ENCODE measurements at places on chromosomes 2 and 18.

DNA sequence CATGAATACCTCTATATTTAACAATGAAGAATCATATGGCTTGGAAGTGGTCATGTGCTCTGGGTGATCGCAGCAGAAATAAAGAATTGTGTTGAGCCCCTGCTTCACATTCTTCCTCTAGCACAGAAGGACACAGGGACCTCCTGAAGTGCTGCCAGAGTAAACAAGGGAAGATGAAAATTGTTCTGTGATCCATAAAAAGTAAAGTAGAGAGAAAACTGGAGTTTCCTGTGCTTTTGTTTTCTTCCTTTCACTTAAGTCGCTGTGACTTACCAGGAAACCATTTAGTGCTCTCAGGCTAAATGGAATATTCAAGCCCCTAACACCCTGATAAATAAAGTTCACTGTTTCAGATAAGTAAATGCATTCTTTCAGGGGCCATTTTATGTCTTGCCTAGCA lies 1173.6 kb upstream of the CHAC2 start:
- no peak for DNase-seq

GRCh38 chr18:67359873-67360838 lies 156.4 kb downstream of the DSEL start:
- DNase-seq = no peak

DNA sequence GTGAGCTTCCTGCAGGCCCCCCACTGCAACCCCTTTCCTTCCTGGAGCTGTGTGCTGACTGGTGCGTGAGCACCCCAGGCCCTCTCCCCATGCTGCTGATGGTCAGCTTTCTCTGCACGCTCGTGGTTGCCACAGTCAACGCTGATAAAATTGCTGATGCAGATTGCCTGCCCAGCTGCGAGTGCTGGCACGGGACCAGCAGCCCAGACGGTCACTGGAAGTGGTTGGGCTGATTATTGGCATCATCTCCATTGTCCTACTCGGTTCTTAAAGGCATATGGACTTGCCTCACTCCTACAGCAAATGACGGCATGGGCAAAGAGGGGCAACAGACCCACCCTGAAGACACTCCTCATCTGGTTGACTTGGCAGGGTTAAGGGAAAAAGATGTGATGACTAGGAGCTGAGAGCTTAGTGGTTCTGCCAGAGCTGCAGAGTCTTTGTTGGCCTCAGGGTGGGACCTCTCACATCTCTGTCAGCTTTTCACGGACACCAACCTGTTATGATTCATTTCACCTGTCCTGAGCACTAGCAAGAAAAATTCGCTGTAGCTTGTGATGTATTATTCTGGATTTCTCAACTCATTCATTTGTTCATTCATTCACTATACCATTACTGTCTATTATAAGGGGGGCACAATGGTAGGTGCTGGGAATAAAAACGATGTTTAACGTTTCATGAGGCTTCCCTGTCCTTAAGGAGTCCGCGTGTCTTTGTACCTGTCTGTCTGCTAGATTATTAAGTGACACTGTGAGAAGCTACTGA lies 38.4 kb downstream of the PAX8 start:
- DNase-seq = no peak

DNA sequence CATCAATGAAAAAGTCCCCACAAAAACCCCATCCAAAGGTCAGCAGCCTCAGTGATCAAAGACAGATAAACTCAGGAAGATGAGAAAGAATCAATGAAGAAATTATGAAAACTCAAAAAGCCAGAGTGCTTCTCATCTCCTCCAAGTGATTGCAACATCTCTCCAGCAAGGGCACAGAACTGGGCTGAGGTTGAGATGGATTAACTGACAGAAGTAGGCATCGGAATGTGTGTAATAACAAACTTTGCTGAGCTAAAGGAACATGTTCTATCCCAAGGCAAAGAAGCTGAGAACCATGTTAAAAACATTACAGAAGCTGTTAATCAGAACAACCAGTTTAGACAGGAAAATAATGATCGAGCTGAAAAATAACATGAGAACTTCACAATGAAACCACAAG lies 442.8 kb upstream of the SYT4 start:
- DNase-seq = no peak

DNA sequence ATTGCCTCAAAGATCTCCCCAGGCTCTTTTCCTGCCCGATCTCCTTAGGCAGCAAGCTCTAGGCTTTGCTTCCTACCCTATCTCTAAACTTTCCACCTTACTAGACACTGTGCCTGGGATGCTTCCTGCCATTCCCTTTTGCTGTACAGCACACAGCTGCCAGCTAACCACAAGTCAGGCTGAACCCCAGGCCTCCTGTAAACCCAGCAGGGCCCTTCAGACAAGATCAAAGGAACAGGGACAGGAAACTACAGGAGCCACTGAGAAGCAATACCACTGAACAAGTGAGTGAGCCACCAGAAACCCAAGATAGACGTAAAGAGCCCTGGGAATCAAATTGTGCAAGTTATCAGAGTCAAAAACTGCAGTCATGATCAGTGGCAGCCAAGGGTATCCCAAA lies 180.7 kb downstream of the SUCLG1 start:
- DNase-seq = no peak

DNA sequence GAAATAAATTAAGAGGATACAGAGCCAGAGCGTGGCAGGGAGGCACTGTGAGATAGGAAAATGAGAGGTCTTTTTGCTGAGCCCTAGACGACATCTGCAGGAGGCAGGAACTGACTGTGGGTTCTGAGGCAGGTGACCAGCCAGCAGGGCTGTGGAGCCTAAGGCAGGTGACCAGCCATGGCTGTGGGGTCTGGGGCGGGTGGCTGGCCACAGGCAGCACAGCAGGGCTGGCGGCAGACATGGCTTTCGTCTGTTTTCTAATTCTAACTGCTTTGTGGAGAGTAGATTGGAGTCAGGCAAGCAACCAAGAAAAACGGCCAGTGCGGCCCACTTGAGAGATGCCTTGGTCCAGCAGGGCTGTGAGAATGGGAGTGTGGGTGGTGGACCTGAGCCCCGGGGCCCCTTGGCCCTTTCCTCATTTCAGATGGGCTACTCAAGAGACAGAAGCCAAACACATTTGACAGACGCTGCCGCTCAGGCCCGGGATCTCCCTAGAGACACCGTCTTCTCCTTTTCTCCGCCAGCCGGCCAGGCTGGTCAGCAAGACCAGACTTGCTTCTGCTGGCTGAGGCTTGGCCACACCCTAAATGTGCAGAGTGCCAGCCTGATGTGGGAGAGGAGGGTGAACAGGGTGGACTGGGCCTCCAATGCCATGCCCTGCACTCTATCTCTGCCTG lies 19.7 kb upstream of the GNAL start:
- no peak for DNase-seq

GRCh38 chr2:166411473-166412230 lies 35.9 kb upstream of the SCN9A start:
- DNase-seq = no peak

- DNase-seq = no peak
Observed at GRCh38 chr2:47964277-47964676, 58.0 kb upstream of the FBXO11 start.

- no peak for DNase-seq
Observed at GRCh38 chr2:204625135-204625534, 79.9 kb downstream of the PARD3B start.

DNA sequence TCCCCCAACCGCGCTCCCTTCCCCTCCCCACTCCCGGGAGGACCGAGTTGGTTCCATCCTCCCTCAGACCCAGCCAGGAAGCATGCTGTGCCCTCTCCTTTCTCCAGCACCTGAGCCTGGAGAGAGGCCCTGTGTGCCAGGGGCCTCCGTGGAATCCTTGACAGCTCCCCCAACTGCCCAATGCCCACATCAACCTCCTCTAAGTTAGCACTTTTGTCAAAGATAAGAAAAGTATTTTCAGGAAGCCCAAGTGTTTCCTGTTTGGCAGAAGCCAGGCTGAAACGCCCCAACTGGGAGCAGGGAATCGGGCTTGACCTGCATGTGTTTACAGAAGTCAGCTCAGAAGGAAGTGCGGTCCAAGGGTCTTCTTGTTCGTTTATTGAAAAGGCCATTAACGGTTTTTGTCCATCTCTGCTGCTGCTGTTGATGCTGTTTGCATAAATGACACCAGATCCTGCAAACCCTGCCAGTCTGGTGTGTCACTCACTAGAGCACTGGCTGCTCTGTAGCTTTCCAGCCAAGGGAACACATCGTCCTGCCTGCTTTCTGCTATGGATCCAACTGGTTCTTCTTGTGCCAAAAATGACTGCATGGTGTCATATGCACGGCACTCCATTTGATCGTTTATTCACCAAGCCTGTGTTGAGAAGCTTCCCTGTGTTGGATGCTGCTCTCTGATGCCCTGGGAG lies 35.4 kb upstream of the COL6A3 start:
- DNase-seq = no peak

DNA sequence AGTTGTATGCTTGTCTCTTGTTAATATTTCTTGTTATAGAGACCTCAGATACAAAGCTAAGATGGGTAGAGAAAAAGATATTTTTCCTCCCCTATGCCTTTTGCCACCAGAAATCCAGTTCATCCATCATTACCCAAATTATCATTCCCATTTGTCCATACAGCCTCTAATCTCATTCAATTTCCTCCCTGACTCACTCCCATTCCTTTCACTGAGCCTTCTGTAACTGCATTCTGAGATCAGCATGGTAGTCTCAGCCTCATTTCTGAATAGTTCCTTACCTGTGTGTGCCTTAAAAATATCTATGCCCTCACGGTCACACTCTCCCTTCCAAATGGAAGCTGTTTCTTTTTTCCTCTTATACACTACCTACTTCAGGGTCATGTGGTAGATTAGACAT lies 15.7 kb upstream of the PIK3C3 start:
- DNase-seq = no peak

- DNase-seq = no peak
Observed at GRCh38 chr2:240933048-240933965, 27.2 kb downstream of the CROCC2 start.

DNA sequence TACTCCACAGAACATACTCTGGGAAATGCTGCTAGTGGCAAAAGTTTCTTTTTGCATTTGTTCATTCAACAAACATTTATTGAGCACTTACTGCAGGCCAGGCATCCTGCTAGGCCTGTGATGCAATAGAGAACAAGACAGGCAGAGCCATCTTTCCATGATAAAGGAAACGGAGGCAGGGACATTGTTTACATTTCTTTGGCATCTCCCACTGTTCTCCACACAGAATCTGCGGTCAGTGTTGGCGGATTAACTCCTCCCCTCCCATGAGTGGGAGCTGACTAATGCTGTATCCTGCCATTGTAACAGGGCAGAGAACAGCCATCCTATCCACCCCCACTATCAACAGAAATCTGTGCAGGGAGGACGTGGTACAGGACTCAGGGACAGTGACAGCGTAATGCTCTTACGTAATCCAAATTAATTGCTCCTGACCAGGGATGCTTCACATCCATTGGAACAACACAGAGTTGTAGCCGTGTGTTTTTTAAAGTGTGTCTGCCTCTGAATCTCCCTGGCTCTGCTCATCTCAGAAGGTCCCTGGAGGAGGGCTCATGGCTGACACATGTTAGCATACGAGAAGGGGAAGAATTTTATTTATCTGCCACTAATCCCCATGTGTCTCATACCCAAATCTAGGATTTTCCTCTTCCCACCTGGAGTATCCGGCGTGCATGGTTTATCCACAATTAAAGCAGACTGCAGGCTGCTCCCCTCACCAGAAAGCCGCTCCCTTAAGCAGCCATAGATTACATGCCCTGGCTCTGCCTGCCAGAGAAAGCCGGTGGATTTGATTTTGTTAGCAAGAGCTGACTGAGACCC lies 32.3 kb downstream of the STEAP3 start:
- no peak for DNase-seq

- no peak for DNase-seq
Observed at GRCh38 chr2:70381821-70382220, 80.0 kb upstream of the FAM136A start.

- no peak for DNase-seq
Observed at GRCh38 chr18:72555968-72556367, 11.8 kb upstream of the CBLN2 start.

- no peak for DNase-seq
Observed at GRCh38 chr2:123906361-123906760, 118.7 kb upstream of the CNTNAP5 start.

GRCh38 chr2:177698281-177698680 lies 305.7 kb downstream of the AGPS start:
- DNase-seq = no peak

DNA sequence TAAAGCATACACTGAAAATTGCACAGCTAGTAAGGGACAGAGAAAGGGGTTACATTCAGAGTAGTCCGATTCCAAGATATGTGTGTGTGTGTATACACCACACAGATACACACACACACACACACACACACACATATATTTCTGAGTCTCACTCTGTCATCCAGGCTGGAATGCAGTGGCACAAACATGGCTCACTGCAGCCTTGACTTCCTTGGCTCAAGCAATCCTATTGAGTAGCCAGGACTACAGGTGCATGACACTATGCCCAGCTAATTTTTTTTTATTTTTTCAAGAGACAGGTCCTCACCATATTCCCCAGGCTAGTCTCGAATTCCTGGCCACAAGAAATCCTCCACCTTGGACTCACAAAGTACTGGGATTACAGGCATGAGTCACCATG lies 68.1 kb upstream of the ITPRID2 start:
- no peak for DNase-seq

DNA sequence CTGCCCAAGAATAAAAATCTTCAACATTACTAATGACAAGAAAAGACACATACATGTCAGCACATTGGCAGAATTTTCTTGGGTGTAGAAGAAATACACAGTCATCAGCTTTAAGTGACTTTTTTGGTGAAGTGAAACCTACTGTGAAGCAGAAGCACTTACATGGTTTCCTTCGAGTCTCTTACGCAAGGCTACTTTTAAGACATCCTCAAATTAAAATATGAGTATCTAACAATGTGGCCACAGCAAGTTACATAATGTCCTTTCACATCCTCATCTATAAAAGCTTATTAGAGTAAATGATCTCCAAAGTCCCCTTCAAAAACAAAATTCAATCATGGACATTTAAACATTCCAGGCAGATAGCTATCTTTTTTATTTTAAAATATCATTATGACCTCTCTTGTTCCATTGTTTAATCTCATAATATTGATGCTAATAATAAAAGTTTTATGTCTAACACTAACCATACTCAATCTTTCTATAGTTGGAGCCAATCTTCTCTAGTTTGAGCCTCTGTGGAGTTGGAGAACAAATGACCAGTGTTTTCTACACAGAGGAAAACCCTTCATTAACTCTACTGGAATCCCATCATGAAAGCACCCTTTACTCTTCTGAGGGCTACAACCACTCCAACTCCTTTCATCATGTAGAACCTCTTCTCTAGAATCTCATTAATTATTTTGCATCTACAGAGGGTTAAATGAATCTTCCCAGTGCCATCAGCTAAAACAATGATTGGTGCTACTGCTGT lies 182.2 kb upstream of the ZFP36L2 start:
- no peak for DNase-seq

- no peak for DNase-seq
Observed at GRCh38 chr2:212154477-212154878, 384.1 kb downstream of the ERBB4 start.
